ENCODE measurements at places on chromosomes 6 and 20.

DNA sequence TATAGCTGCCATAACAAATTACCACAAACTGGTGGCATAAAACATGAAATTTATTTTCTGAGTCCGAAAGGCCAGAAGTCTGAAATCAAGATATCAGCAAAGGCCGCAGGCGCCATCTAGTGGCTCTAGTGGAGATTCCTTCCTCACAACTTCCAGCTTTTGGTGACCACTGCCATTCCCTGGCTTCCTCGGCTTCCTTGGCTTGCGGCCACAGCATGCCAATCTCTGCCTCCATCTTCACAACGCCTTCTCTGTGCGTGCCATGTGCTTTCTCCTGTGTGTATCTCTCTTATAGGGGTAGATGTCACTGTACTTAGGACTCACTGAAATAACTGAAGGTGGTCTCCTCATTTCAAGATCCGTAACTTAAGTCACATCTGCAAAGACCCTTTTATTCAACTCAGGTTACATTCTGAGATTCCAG, 5.4 kb upstream of the PLAGL1 start:
- DNase-seq: peak; percentile 71

- no peak for DNase-seq
These were observed 144.2 kb upstream of the FBXL4 start for GRCh38 chr6:99091985-99092384.

GRCh38 chr6:170038251-170038650, 252.6 kb downstream of the DLL1 start:
- no peak for DNase-seq

- no peak for DNase-seq
These were observed 405.8 kb upstream of the SASH1 start for GRCh38 chr6:147936703-147937470.

GRCh38 chr6:17450397-17450796, 57.0 kb downstream of the CAP2 start:
- DNase-seq: no peak

GRCh38 chr6:168201799-168202198, 117.8 kb downstream of the DACT2 start:
- no peak for DNase-seq

DNA sequence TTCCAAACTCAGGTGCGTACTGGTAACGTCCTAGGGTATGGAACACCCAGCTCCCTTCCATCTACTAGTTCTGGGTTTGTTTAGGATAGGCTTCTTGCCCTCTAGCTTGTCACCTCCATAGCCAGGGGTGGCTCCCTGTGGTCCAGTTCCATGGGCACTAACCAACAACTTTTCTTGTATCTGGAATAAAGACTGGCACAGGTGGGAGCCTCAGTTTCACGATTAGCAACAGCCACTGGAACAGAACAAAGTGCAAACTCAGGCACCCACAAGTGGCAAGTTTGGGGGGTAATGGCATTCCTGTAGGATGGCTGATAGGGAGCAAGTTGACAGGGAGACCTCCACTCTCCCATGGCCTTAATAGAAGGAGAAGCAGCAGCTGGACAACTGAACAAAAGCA, 5.6 kb upstream of the APMAP start:
- no peak for DNase-seq

GRCh38 chr6:103269581-103269980, 1590.1 kb downstream of the HACE1 start:
- DNase-seq: no peak

DNA sequence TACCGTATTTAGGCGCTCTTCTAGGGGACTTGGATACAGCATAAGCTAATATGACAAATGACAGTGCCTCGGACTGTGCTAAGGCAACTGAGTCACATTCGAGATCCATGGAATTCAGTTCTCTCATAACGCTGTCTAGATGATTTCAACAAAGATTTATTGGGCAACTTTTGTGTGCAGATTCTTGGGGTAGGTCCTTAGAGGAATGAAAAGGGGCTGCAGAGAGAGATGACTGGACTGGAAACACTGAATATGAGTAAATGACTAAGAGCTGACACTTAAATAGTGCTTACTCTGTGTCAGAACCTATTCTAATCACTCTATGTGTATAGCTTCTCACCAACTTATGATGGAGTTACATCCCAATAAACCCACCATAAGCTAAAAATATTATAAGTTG, 36.4 kb upstream of the MARCKS start:
- no peak for DNase-seq

- no peak for DNase-seq
These were observed 165.0 kb downstream of the VEGFA start for GRCh38 chr6:43934803-43935602.

DNA sequence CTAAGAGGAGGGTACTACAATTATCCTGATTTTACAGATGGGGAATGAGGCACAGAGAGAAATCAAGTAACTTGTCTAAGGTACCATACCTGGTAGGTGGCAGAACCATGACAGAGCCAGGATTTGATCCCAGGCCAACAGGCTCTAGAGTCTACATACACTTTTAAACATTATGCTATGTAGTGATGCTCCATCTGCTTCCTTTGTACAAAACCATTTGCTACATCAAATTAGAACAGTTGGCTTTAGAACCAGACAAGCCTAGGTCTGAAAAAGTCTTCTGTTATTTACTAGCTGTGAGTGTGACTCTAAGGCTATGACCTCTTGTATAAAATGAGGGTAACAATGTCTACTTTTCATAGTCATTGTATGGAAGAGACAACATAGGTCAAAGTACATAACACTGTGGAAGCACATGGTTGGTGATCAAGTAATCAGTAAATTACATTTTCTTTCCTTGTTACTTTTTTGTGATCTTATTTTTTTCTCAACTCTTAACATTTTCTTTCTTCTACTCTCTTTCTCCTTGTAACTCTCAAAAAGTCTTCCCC, 122.1 kb downstream of the PDSS2 start:
- no peak for DNase-seq

DNA sequence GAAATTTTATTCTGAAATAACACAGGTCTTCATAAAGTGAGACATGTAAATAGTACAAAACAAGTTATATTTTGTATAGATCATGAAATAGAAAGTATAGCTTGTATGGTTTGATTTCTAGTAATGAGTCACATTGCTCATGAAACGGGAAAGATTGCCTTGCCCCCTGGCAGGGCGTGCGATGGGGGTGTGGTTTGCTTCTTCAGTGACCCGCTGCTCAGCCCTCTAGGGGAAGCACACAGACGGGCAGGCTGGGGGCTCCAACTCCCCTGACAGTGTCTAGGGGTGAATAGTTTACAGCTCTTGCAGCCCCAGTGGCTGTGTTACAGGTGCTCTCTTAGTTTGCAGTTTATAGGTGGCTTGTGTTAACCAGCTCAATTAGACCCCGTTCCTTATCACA, 170.5 kb upstream of the RGS17 start:
- DNase-seq: no peak

GRCh38 chr20:61285691-61286090, 33.6 kb downstream of the CDH4 start:
- no peak for DNase-seq

DNA sequence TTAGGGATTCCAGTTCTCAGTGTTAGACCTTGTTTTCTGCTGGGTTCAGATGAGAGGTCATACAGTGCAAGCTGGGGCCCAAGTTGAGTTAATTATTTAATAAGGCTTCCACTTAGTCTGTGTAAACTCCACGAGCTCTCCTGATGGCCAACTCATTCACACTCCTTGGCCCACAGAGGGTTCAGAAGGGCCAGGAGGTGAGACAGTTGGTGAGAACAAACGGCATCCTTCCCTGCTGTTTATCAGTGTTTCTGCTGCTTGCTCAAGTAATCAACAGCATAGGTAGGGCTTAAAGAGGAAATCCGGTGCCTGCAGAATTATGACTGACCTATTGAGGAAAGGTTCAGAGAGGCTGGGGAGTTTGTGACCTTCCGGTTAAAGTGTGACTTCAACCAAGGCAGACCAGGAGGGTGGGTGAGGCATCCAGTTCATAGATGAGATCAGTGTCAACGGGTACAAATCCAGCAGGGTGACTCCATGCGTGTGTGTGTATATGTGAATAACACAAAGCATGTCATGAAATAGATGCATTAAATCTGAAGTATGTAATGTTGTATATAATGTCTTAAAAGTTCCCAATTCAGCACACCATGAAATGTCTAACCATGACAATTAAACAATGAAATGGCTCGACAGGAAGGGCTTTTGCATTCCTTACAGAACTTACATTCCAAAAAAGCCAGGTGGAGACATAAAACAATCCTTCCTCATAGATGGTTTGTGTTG, 37.4 kb upstream of the BCAS1 start:
- DNase-seq: no peak

- peak; percentile 31 for DNase-seq
These were observed 14.8 kb upstream of the FAM83C start for GRCh38 chr20:35306931-35307517.

DNA sequence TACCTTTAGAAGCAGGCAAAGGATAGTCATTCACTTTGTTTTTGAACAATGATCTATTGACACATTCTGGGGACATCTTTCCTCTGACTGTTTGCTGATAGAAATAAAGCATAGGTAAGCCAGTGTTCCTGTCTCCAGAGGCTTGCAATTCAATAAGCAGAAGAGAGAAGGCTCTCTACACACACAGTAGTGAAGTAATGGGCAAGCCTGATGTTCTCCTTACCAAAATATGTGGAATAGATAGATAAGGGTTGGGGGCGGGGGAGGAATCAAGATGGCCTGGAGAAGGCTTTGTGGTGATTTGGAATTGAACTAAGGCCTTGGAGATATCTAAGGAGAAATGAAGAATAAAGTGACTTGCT, 27.3 kb downstream of the PAQR8 start:
- no peak for DNase-seq

DNA sequence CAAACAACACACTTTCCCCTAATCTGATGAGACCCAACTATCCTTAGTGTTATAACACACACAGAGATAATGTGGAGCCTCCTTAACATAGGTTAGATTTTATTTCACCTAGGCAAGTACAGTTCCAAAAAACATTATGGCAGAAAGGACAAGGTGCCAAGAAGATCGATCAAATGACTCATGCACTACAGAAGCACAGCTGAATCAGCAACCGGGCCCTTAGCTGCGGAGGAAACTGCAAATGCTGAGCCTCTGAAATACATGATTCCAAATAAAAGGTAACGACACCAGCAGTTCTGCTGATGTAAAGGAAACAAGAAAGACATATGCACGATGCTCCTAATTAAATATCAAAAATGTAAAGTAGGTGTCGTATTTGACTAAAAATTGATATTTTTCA, 19.9 kb upstream of the MUC21 start:
- no peak for DNase-seq

Measured in stimulated activated CD4-positive, alpha-beta T cell treated with anti-CD3 and anti-CD28 coated beads, Interleukin-2, amount 100 ng/mL, for 24 hours (primary cell).